Activated T-cell treated with anti-CD3 and anti-CD28 coated beads, Interleukin-2, amount 50 U/mL, for 1 hour (primary cell): ENCODE measurements at places on chromosomes 7 and 10.

DNA sequence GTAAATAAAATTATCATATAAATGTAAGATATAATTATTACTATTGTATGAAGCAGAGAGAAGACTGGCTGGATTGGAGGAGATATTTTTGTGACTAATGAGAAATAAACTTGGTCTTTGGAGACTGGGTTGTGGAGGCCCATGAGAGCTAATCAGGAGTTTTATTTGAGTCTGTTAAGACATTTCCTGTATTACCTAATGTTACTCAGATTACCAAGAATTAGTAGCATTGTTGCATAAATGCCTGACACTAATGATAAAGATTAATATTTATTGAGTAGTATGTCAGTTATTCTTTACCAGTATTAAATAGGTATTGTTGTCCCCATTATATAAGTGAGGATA lies 7.1 kb downstream of the CCDC126 start:
- DNase-seq: no peak

DNA sequence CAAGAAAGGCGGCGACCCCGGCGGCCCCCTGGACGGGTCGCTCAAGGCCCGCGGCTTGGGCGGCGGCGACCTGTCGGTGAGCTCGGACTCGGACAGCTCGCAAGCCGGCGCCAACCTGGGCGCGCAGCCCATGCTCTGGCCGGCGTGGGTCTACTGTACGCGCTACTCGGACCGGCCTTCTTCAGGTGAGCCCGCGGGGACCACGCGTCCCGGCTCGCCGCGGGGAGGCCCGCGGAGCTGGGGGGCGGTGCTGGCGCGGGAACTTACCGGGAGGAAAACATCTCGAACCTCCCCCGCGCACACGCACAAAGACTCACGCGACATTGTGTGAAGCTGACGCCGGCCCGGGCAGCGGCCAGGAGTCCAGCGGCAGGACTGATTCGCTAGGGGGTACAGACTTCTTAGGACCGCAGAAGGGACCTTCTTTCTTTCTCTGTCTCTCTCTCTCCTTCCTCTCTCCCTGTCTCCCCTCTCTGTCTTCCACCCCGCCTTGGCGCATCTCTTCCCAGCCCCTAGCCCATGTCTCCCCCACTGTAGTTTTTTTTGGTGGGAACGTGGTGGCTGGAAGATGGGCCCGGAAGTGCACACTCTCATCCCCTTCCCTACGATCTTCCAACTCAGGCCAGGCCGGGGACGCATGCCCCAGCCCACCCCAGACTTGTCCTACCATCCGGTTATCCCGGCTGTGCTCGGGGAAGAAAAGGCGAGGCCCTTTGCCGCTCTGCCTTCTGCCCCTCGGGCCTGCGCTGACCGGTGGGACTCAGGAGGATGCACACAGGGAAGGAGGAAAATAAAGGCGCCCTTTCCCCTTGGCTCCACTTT lies 1.2 kb downstream of the EN2 start:
- DNase-seq: no peak

DNA sequence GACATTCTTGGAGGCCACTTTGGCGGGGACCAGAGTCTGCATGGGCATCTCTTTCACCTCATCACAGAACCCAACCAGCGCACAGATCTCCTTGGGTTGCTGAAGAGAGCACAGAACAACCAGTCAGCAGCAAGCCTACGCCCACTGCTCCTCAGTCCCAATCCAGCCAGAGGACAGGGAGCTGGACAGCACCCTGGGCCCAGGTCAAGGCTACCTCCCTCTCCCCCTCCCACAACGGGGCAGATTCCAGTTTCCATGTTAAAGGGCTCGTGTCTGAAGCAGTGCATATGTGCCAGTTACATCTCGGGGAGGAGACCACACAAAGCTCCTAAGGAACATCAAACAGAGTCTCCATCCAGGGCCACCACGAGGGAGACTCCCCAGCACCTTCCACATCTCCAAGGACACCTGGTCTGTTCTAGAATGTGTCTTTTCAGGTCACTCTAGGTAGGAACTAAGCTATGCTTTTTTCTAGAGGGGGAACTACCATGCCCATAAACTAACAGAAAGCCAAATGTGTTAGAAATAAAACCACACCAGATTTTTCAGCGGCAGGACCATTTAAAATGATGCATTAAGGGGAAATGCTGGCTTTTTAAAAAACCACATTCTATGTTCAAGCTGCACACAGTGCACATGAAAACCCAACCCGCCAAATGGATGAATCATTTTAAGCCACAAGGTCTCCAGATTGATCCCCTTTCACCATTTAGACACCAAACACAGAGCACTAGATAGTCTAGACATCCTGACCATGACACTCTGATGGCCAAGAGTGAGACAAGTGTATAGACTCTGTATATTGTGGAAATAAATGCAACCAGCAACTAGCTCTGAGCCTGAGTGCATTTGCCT lies 28.9 kb downstream of the PSAP start:
- no peak for DNase-seq

- no peak for DNase-seq
These were observed 120.8 kb downstream of the DNAJB6 start for GRCh38 chr7:157457355-157458253.

- no peak for DNase-seq
These were observed 3.8 kb upstream of the CH25H start for GRCh38 chr10:89210794-89211425.

DNA sequence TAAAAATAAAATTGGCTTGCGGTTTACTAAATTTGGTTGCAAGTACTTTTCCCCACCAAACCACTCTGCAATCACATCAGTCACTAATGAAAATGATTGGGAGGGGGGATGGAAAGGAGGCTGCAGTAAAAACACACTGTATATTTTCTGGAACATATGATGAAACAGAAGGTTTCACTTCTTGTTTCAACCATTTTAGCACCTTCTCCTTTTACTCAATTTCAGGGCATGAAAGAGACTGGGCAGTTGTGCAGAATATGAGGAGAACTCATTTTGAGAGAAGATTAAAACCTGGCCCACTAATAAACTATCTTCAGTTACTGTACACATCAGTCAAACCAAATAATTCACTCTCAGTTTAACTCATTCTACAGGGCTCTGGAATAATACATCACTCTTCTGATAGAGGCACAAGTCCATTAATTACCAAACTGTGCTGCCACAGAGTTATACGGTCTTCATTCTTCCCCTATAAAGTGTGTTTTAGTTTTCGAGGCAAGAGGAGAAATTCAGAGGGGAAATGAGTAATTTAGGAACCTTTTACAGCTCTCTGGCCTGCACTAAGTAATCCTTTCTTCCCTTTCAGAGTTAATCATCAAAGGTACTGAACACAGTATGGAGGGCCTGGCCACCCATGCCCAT lies 25.5 kb downstream of the JAZF1 start:
- no peak for DNase-seq

DNA sequence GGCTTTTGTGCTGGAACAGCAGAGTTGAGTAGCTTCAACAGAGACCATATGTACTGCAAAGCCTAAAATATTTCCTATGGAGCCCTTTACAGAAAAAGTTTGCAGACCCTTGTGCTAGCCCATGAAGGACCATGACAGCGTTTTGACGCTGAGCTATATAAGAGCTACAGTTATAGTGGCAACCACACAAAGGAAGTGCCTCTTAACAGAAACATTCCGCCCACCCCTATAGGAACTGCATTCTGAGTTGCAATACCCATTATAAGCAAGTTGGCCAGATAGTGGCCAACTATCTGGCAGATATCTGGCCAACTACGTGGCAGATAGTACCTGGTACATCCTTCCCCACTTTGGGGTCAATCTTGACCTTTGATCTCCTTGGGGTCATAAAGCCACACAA lies 47.5 kb upstream of the DMBT1 start:
- DNase-seq: no peak

- DNase-seq: no peak
These were observed 14.7 kb downstream of the GRID2IP start for GRCh38 chr7:6536262-6537260.

DNA sequence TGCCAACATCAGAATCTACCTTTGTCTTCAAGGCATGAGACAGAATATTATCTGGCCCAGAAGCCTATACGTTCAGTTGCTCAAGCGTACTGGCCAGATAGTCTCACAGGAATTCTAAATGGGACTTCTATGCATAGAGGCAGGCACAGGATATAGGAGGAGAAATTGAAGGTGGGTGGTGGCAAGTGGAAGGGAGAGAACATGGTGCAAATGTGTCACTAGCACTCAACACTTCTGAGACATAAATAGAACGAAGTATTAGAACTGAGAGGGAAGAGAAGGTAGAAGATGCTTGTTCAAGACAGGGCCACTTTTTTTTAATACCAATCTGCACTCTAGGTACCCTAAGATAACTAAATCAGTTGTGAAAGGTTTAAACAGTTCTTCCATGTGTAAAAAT lies 85.8 kb downstream of the TFPI2 start:
- DNase-seq: no peak

- no peak for DNase-seq
These were observed 60.2 kb upstream of the MKRN1 start for GRCh38 chr7:140539461-140539860.

GRCh38 chr10:31745612-31746376 lies 182.8 kb downstream of the ARHGAP12 start:
- no peak for DNase-seq

DNA sequence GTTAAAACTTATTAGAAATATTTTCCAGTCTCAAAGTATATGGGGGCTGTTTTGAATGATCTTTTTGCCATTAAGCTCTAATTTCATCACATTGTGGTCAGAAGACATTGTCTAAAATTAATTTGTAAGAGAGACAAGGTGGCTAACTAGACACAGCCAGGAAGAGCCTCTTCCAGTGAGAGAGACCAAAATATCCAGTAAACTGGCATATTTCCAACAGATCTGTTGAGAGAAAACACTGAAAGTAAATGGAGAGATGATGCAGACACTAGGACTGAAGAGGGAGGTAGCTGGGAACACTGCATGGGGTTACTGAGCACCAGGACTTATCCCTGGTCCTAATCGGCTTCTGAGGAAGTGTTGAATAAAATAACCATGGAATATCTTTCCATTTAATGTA lies 101.5 kb upstream of the TAS2R16 start:
- no peak for DNase-seq

GRCh38 chr10:53650794-53651193 lies 878.2 kb upstream of the MBL2 start:
- DNase-seq: no peak

GRCh38 chr10:32790483-32790882 lies 167.5 kb downstream of the ITGB1 start:
- no peak for DNase-seq

DNA sequence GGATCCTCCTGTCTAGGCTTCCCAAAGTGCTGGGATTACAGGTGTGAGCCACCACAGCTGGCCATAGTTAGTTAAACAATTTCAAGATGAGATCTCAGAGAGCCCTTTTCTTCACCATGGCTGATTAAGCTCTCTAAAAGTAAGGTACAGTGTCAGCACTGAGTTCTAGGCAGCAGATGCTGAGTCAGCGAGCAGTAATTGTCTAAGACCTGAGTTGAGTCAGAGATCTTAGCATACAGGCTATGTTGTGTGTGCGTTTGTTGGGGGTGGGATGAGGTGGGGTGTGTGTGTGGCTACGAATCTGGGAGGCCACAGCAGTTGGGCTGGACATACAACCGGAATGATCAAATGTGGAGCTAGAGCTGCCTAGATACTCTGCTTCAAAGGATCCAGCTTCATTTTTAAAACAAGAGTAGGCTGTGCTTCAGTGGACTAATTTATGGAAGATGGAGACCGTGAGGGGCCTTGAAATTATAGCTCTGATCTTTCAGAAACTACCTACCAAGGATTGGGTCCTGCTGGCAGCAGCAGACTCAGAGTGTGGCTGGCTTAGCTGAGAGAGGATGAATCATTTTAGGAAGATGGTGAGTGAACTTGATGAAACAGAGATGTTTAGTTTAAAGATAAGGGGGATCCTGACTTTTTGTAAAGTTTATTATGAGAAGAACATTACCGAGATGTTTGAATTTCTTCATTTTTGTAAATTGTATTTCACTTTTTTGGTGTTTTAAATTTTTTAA lies 17.5 kb upstream of the MTPN start:
- no peak for DNase-seq

DNA sequence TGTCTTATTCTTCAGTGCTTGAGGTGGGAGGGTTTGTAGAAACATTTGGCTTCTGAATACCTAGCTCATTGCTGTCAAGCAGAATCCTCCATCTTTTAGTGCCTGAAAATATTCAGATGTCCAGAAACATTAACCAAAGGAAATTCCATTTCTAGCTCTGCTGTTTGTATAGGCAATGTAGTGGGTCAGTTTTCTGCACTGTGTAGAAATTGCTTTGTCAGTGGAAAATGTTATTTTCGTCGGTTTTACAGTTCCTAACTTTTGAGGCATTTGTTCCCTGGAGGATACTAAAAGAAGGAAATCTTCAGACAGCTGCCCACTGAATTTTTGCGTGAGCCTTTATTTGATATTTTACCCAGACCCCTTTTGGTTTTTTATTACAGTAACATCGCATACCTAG lies 143.4 kb downstream of the TPST1 start:
- no peak for DNase-seq
